Pancreas (tissue), 10 donors: ENCODE measurements at places on chromosomes 13 and 19. TPM values are rescaled to one million over a fixed set of nuclear protein-coding genes. Genes with fewer than 3 reads are reported as not detected.

- DNase-seq = no peak
These were observed 102.4 kb downstream of the ZNF486 start for GRCh38 chr19:20269461-20269860.

DNA sequence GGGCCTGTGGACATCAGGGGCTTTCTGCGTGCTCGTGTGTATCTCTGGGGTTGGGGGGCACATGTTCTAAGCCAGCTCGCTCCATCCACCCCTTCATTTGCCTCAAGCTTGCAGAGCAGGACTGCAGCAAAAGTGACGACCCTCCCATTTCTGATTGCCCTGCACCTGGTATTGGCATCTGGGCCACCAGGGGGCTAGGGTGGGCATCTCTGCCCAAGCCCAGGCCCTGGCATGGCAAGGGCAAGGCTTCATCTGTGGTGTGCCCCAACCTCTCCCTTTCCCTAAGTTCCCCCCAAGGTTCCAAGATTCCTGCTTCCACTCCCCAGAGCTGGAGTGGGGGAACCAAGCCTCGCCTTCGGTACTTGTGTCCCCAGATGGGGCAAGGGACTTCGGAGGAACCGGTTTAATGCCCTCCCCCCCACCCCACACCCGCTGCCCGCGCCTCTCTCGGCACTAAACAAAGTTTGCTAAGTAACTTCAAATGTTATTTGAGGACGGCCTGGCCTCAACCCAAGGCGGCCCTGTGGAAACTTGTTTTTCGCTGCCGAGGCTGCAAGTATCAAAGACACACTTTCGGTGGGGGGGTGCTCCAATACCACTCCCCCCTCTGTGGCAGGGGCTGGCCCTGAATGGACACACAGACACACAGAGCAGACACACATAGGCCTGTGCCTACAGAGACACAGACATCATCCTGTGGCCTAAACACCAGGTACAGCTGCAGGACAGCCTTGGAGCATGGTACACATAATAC lies 12.2 kb downstream of the NFIX start:
- peak; percentile 53 for DNase-seq

- DNase-seq = peak; percentile 31
These were observed 4.6 kb upstream of the EPS8L1 start for GRCh38 chr19:55071129-55071502.

GRCh38 chr19:16303755-16304154 lies 20.9 kb upstream of the KLF2 start:
- DNase-seq = no peak

GRCh38 chr13:75120085-75120484 lies 361.9 kb downstream of the TBC1D4 start:
- no peak for DNase-seq

DNA sequence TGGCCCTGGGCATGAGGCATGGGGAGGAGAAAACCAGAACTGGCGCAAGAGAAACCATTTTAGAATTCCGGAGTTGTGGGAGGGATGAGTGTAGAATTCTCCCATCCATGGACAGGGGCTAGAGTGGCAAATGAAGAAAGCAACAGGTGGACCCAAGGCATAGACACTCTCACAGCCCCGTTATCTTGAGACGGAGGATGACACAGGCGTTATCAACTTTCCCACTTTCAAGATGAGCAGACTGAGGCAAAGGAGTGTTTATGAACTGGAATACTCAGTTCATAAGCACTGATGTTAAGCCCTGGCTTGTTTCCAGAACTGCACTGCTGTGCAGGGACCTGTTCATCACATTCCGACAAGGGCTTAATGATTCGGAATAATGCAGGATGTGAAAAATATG lies 1.1 kb upstream of the GTF3A start:
- no peak for DNase-seq

DNA sequence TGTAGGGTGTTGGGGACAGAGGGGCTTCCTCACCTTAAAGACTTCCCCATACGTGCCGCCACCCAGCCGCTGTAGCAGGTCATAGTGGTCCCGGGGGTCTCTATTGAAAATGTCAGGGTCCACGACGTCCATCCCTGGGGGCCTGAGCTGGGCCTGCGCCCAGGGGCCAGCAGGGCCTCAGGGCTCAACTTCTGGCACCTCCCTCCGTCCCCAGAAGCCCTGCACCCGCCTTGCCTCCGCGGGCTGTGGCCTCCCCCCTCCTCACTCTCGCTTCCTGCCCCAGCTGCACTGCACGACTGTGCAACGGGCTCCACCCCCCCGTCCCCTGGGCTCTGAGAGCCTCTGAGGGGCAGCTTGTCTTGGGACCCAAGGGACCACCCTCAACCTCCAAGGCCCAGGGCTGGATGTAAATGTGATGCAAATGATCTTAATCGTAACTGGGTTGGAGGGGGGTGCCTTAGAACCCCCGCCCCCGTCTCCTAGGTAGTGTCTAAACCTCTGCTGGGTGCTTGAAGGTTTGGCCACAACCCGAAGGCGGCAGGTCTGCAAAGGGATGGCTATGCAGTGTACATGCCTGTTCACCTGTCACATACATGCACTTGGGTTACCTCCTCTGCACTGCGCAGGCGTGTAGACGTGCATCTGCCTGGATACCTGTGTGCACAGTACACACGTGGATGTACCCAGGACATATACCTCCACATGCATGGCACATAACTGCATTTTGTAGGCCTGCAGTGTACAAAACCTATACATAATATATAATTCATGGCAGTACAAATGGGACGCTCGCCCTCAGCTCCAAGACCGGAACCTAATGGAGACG lies at the start of gene MAP4K1:
TSS of gene MAP4K1 (minus strand) at position 190 of the 826 bp plus-strand sequence. CDS start at position 132, 58 bp downstream.
- peak; percentile 32 for DNase-seq

DNA sequence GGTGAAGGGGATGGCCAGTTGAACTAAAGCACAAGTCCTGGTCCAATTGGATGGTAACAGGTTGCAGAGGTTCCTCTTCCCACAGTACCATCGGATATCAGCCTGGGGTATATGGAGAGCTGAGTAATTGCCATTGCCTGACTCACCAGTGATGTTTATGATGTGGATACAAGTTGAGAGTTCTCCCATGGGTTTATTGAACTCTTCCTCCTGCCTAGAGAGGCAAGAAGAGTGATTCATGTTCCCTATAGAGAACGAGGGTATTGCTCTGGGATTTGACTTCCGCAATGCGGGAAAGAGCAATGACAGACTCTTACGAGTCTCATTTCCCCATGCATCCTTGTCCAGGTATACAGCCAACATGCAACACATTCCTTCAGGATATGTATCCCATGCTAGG lies 111.3 kb upstream of the PCDH9 start:
- no peak for DNase-seq

- no peak for DNase-seq
These were observed 17.6 kb upstream of the DHRS12 start for GRCh38 chr13:51821606-51822005.

GRCh38 chr13:37175996-37176395 lies 70.5 kb upstream of the CSNK1A1L start:
- DNase-seq = no peak

GRCh38 chr13:35343417-35343816 lies 133.1 kb downstream of the MAB21L1 start:
- DNase-seq = no peak

DNA sequence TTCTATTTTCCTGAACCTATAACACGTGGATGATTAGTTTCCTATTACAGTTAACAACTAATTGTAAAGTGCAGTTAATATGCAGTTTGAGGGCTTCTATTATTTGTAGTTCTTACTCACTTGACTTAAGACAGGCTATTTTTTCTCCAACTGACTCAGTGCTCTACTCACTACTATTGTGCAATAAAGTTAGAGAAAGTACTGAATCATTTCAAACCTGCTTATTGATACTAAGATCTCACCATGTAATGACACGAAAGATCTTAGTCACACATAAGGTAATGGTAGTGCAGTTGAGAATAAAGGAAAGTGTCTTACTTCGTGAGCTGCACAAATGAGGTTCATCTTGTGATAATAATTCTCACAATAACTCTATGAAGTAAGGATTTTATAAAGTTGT lies 22.8 kb upstream of the ITM2B start:
- no peak for DNase-seq

- DNase-seq = no peak
These were observed 71.4 kb downstream of the NAA16 start for GRCh38 chr13:41382431-41382830.

DNA sequence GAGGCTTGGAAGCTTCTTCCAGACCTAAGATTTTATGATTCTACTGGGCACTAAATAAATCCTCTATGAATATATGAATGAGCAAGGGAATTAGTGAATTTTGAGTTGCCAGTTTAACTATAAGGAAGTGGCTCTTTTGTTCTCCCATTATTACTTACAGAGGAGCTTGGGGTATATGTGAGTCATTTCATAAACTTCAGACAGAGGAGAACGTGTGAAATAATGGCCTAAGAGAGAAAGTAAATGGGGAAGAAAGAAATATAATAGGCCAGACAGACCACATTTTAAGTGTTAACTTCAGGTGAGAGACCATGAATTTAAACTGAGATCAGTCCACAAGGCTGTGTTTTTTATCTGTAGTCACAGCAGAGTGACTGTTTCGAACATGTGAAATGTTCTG lies 570.9 kb downstream of the GPC6 start:
- no peak for DNase-seq

FXYD1 gene
- 2.8 TPM for total RNA-seq

UPF1 gene
- total RNA-seq = 26.3 TPM

OR7C1 gene
- total RNA-seq = not detected

KLC3 gene
- total RNA-seq = 2.4 TPM

CCDC70 gene
- total RNA-seq = not detected

ZNF439 gene
- total RNA-seq = 3.1 TPM

CEACAM1 gene
- total RNA-seq = 7.0 TPM

UCHL3 gene
- total RNA-seq = 21.0 TPM

AZU1 gene
- not detected for total RNA-seq

CGB5 gene
- not detected for total RNA-seq

U2AF1L4 gene
- 14.3 TPM for total RNA-seq
